Stimulated activated CD8-positive, alpha-beta memory T cell treated with anti-CD3 and anti-CD28 coated beads, Interleukin-4, amount 100 ng/mL, for 24 hours (primary cell): ENCODE measurements at places on chromosomes 5 and 9.

DNA sequence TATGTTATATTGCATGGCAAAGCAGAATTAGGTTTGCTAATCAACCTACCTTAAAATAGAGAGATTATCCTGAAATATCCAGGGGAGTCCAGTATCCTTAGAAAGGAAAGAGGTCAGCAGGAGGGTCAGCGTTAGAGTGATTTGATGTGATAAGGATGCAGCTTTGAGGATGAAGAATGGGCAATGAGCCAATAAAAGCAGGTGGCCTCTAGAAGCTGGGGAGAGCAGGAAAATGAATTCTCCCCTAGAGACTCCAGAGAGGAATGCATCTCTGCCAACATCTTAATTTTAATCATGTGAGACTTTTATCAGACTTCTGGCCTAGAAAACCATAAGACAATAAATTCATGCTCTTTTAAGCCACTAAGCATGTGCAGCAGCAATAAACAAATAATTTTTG, 65.7 kb upstream of the SYK start:
- no peak for DNase-seq

- no peak for DNase-seq
These were observed 14.4 kb upstream of the ZNF782 start for GRCh38 chr9:96868709-96869108.

- DNase-seq, result no peak
These were observed 54.7 kb upstream of the TTC39B start for GRCh38 chr9:15361737-15362136.

DNA sequence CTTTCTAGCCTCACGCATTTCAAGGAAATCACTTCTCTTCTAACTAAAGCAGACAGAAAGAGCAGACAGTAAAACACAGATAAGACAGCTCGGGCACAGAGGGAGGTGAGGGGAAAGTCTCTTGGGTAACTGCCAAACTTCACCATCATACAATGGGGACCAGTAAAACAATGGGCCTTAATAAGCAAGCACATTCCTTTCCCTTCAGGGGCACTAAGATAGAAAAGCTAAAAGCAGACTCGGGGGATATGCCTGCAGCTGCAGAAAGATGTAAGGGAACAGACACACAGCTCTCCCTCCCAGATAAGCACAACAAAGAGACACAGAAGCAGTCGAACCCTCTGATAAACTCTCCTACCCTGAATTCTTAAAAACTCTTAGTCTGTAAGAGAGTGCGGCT, 15.6 kb upstream of the CKS2 start:
- no peak for DNase-seq

DNA sequence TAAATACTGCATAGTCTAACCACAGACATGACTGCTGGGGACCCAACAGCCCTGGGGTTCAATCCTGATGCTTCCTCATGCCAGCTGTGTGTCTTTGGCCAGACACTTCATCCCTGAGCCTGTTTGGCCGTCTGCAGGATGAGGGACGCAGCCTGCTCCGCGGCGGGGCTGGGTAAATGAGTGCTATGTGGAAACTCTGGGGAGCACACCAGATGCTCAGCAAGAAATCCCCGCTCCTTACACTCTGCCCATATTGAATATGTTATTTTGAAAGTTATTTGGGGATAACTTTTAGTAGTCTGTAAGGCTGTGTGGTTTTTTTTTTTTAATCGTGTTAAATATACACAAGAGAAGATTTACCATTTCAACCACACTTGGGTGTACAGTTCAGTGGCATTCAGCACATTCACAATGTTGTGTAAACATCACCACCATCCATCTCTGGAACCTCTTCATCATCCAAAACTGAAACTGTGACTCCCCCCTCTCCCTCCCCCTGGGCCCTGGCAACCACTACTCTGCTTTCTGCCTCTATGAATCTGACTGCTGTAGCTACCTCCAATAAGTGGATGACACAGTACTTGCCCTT, 42.7 kb downstream of the SH3PXD2B start:
- no peak for DNase-seq

GRCh38 chr5:176515396-176515795, 21.8 kb downstream of the RNF44 start:
- DNase-seq, result no peak

- no peak for DNase-seq
These were observed 1387.7 kb downstream of the MAT2B start for GRCh38 chr5:164893071-164893470.

DNA sequence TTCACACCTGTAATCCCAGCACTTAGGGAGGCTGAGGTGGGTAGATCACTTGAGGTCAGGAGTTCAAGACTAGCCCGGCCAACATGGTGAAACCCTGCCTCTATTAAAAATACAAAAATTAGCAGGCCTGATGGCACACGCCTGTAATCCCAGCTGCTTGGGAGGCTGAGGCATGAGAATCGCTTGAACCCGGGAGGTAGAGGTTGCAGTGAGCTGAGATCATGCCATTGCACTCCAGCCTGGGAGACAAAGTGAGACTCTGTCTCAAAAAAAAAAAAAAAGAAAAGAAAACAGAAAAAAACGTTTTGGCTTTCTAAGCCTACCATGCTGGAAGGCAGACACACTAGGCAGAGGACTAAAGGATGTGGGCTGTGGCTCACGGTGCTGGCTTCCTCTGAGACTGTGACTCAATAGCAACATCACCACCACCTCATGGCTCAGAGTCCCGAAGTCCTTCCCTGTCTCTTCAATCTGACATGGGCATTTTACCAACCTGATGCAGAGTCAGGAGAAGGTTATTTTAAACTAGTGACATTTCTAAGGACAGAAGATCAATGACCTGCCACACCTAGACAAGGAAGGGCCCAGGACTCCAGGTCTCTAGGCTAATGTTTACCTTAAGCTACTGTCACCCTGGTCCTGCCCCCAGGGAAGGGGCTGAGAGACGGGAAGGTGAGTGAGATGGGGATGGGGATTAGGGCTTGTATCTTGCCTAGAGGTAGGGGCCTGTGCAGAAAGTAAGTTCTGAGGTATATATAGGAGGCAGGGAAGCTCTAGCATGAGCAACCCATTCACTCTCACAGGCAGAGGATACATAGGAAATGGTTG, 3.7 kb downstream of the ECSCR start:
- peak; percentile 59 for DNase-seq

DNA sequence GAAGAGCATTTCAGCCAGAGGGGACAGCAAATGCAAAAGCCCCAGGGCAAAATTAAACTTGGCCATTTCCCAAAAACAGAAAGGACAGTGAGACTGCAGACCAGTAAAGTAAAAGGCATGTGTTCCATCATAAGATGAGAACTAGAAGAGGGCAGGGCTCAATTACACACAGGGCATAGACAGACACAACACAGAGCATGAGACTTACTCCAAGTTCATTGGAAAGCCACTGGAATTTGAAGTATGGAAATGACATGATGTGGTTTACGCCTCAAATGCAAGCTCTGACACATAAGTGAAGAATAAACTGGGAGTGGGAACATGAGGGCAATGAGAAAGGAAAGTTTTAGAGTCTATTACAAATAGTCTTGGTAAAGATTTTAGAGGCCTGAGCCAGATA, 446.6 kb upstream of the GRIA1 start:
- DNase-seq, result no peak

DNA sequence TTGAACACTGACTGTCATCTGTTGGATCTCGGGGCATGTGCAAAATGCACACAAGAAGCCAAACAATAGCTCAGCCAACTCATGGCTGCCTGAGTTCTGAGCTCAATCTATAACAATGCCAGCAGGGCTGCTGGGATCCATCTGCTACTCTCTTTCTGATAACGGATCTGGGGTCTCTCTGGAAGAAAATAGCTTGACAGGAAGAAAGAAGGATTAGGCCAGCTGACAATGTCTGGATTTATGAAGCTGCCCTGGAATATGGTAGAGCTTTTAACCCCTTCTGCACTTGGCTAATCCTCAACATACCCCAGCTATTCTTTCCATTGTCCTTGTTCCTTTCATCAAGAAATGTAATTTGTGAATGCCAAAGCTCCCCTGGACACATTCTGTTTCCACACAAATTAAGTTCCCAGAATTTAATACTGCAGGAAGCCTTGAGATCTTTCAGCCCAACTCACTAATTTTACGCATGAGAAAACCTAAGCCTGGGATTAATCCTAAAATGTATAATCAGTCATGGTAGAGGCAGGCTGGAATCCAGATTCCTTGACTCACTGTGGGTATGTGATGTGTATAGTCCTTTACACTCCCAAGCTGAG, 62.7 kb upstream of the PCA3 start:
- DNase-seq, result no peak

DNA sequence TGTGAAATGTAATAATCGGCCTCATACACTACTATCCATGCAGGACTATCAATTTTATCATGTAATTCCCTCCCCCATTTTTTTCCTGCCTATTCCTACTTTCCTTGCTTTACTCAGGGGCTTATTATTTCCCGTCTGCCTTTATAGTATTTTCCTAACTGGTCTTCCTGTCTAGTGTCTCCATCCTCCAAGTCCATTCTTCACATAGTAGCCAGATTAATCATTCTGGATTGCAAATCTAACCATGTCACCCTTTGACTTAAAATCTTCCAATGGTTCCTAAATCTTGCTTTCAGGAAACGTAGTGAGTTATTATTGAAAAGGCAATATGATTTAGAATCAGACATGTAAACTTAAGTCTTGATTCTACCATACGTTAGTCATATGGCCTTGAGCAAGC, 307.4 kb upstream of the HAPLN1 start:
- no peak for DNase-seq

DNA sequence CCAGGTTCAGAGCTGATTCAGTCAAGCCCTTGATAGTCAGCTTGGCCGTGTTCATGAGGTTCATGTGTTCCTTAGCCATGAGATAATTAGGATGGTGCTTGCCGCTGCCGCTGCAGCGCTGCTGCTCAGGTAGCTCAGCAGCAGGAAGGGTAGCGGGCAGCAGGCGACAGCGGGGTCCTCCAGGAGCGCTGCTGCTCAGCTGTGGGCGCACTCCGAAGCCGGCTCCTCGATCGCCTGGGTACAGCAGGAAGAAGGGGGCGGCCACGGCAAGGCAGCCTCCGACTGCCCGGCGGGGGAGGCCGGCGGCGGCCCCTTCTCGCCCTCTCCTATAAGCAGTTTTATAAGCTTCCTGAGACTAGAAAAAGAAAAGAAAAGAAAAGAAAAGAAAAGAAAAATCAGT, 1253.6 kb downstream of the EFNA5 start:
- DNase-seq, result no peak

GRCh38 chr5:28397502-28397941, 1359.1 kb upstream of the CDH9 start:
- no peak for DNase-seq

GRCh38 chr9:136280535-136281315, 23.2 kb downstream of the CCDC187 start:
- no peak for DNase-seq

GRCh38 chr5:39986614-39987013, 561.8 kb upstream of the DAB2 start:
- DNase-seq, result no peak

- DNase-seq, result no peak
These were observed 675.9 kb upstream of the ZNF608 start for GRCh38 chr5:125422342-125422741.

- no peak for DNase-seq
These were observed 46.0 kb downstream of the SLC44A1 start for GRCh38 chr9:105290418-105290817.

DNA sequence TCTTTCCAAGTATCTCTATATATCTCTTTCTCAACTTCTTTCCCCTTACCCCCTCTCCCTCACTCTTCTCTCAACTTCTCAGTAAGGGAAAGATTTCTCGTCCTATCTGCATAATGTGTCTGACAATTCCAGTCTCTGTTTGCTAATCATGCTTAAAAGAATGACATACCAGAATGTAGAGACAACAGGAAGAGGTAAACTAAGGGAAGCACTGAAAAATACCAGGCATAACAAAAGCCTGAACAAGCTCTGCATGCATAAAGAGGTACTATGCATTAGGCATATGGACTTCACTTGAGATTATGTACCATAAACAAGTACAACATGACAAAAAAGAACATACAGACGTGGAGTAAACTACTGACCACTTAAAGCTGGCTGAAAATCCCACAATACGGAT, 62.6 kb downstream of the SEMA5A start:
- no peak for DNase-seq

- DNase-seq, result no peak
These were observed 31.2 kb upstream of the RAD23B start for GRCh38 chr9:107251756-107252322.

DNA sequence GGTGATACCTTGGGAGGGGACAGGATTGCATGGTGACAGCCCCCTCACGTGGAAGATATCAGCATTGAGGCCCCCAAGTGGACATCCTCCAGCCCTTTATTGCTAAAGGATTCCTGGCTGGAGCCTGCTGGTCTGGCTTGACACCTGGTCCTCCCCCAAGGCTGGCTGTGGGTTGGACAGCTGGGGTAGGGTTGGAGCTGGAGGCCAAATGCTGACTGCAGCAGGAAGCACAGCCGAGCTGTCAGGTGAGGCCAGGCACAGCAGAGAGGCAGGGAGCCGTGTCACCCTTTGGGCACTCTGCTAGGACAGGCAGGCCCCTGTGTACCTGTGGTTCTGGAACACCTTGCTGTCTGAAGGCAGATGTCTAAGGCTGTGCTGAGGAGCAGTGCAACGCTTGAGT, 2.2 kb downstream of the CACFD1 start:
- no peak for DNase-seq

GRCh38 chr9:9881692-9882091, 731.1 kb downstream of the PTPRD start:
- no peak for DNase-seq

DNA sequence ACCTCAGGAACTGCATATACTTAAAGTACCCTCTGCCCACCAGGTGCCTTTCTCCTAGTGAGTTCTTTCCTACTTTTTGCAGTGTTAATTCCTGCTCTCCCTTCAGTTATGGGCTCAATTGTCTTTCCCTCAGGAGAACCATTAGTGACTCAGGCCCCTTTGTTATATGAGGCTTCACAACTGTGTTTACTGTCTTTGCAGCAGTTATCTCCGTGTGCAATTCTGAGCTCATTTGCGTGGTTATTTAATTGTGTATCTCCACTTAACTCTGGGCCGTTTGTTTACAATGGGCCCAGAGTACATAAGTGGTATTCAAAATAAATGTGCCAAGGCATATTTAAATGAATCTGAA, 9.6 kb downstream of the FBXO38 start:
- no peak for DNase-seq

DNA sequence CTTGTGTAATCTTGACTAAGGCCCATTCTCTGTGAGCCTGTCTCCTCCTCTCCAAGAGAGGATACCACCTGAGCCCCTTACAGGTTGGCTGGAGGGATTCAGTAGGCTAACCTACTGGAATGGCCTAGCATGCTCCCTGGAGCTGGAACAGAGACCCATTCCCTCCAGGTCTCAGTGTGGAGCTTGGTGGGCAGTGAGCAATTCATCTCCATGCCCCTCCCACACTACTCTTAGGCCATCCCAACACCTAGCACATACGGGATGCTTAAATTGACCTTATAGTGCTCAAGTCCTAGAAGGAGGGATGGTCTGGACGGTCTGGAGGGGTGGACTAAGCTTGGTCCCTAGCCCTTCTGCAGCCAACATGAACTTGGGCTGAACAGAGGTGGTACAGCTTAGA, 75.6 kb downstream of the CRB2 start:
- no peak for DNase-seq

DNA sequence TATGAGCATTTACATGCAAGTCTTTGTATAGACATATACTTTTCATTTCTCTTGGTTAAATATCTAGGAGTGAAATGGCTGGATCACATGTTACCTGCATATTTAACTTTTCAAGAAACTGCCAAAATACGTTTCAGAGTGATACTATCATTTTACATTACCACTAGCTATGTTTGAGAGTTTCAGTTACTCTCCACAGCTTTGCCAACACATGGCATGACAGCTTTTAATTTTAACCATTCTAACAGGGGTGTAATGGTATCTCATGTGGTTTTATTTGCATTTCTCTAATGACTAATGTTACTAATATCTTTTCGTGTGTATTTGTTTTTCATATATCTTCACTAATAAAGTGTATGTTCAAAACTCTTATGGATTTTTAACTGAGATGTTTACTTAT, 99.8 kb downstream of the DTWD2 start:
- DNase-seq, result no peak
